Esophagus squamous epithelium (tissue), 5 donors: ENCODE measurements at places on chromosomes 6 and 20.

DNA sequence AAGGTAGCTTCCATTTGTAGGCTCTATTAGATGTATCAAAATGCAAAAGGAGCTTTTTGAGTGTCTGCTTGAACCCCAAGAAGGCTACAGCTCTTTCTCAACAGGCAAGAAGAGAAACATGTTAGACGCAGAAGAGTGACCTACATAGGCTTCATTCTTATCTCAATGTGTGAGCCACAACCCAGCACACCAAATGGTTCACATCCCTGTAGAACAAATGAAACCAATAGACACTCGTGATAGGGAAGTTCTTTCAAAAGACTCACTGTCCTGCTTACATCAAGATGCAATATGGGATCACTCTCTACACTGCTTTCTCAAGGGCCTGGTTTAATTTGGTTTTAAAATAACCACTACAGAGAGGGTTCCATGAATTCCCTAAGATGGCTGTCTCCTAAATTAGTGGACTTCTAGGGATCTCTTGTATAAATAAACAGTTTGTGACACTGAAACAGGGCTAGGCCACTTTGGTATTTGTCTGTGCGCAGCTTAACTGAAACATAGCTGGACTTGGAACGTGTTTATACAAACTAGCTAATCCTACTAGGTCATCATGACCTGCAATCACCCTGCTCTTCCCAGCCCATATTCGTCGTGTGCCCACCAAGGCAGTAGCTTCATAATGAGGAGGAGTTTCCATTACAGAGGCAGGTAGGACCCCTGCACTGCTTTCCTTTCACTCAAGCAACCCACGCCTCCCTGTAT is 225.4 kb upstream of the PREP start:
- DNase-seq = no peak

DNA sequence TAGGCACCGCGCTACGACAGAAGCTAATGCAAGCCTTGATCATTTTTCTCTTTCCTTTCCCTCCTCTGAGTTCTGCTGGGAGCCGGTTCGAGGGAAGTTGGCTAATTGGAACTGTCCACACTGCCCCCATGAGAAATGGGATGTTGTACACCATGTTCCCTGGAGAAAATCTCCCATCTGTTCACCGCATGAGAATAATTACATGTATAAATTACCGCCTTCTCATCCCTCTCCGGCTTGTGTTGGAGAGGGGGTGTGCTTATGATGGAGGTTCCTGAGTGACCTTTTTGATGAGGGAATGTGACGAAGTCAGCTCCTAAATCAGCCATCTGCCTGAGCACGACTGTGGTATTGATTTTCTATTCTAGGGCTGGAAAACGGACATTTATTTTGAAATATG is 320.2 kb upstream of the SULF2 start:
- no peak for DNase-seq

DNA sequence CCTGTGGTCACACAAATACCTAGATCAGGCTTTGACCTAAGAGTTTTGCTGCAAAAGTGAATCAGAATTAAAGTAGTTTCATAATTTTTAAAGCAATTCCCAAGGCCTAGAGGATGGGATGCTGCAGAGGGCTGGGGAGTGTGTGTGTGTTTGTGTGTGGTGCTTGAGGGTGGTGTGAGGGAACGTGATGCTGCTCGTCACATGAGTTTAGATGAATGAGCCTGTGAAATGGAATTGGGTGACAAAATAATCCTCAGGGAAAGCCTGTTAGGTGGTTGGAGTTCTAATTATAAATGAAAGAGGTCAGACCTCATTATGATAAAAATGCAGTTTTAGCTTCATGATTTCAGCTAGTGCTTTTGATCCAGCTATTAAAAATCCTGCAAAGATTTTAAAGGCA is 87.5 kb upstream of the TMEM170B start:
- DNase-seq = no peak

- DNase-seq = no peak
Measured at GRCh38 chr20:46023148-46023484, 5.9 kb upstream of the SLC12A5 start.
